Memory B cell (primary cell): ENCODE measurements at places on chromosomes 3 and 15.

GRCh38 chr15:88624971-88625490 lies 3.9 kb downstream of the AEN start:
- DNase-seq: peak; percentile 7

DNA sequence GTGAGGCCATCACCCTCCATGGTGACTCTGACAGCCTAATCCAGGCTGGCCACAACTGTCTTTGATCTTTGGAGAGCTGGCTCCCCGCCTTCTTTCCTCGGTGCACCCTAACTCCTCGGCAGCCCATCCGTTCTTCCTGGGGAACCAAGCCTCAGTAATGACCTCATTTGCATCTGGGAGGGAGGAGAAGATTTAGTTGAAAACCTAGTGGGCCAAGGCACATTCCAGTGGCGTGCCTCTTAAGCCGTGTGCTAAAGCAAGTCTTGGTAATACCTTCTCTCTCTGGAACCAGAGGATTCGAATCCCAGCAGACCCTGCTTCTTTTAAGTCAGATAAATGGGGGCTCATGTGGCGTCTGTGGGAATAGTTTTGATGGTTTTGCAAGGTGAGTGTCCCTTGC lies 233.1 kb downstream of the EBLN2 start:
- DNase-seq: no peak

GRCh38 chr3:126684218-126684751 lies 19.8 kb upstream of the CHCHD6 start:
- DNase-seq: no peak

DNA sequence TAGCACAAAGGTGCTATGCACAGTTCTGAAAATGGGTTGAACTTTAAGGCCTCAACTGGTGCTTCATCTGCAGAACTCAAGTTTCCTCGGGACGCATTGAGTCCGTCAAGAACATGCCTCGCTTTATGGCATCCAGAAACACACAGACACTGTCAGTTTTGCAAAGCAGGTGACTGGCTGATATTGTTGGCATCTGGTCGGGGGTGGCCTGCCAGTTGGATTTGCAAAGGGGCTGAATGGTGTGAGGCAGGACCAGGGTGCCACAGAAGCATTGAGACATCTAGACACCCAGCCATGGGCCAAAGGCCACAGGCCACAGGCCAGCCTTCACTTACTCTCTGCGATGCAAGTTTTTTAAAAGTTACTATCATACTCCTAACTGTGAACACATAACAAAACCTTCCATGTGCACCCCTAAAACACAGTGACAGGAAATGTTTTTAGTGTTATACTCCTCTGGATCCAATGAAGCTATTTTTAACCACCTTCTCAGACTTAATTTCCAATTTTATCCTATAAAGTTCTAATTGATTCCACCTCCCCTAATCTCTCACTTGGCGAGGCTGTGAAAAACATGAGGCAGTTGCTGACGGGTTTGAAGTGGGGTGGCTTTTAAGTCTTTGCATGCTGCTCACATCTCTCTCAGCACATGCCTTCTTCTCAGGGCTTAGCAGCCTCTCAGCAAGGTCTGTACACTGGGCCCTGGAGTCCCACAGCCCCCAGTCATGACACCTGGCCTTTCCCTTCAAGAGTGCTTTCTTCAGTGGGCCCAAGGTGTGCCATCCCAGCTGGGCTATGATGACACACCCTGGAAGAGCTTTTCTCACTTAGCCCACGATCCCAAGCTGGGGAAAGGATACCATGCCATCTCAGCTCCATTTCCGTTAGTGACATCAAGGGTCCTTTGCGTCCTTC lies 38.5 kb upstream of the DUSP7 start:
- no peak for DNase-seq

DNA sequence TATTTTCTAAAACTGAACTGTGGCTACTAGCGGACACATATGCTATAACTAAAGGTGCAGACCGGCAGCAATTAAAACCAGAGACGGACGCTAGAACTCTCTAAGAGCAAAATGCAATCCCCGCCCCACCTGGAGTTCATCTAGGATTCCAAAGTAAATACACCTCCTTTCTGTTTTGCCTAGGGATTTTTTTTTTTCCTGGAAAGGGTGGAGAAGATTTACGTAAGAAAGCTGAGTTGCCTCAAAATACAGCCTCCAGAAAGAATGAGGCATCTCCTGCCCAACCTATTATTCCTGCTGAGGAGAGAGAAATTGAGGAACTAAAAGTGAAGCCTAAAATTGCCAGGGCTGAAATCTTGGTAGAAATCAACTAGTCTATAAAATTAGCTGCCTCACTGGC lies 150.2 kb downstream of the TP63 start:
- no peak for DNase-seq

GRCh38 chr3:63656786-63657185 lies 4.3 kb downstream of the SNTN start:
- DNase-seq: no peak

DNA sequence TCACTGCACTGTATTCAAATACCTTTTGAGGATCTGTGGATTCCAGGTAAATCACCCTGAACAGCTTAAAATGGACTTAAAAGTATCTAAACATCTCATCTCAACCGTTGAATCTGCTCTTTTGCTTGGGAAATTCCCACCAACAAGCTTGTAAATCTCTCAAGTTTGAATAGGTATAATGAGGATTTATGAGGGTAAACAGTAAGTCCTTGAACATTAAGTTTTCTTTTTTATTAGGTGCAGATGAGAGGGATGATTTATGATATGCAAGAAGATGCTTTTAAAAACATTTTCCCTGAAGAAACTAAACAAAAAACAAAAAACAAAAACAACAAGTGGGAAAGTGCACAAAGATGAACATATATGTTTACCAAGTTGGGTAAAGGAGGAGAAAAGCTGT lies 290.6 kb downstream of the ROBO1 start:
- DNase-seq: no peak

DNA sequence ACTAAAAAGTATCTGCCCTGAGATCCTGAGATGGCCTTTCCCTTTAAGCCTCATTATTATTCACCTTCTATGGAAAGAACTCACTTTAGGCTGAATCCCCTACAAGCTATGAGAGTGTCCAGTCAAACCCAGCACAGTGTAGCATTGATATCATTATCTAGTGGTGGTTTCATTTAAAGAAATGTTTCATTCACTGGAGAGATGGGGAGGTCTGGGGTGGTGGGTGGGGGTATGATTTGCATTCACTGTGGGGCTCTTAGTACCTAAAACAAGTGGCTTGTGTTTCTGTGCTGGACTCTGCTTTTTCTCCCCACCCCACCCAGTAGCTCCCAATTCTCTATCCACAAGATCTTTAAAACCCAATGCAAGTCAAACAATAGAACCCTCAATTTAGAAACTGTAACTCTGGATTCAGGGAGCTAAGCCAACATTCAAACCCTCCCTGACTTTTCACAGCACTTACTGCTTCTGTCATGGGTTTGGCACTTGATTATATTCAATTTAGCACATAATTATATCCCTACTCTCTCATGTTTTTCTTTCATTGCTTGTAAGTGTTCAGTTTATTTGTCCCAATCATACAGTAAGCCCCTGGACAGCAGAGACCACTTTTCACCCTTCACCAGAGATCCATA lies 310.5 kb upstream of the THBS1 start:
- DNase-seq: no peak

GRCh38 chr3:4751502-4752101 lies 227.6 kb upstream of the BHLHE40 start:
- no peak for DNase-seq

DNA sequence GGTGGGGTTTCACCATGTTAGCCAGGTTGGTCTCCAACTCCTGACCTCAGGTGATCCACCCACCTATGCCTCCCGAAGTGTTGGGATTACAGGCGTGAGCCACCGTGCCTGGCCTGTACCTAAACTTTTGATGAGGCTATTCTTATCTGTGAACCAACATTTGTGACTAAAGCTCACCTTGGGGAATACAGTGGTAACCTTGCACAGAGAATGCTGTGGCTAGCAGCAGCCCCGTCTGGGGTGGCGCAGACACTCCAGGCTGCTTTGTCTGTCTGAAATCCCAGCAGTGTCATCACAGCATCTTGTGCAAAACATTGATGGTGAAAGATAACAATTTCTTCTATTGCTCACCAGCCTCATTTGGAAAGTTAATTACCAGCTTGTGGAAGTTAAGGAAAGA lies 58.9 kb downstream of the CMTM8 start:
- DNase-seq: no peak

DNA sequence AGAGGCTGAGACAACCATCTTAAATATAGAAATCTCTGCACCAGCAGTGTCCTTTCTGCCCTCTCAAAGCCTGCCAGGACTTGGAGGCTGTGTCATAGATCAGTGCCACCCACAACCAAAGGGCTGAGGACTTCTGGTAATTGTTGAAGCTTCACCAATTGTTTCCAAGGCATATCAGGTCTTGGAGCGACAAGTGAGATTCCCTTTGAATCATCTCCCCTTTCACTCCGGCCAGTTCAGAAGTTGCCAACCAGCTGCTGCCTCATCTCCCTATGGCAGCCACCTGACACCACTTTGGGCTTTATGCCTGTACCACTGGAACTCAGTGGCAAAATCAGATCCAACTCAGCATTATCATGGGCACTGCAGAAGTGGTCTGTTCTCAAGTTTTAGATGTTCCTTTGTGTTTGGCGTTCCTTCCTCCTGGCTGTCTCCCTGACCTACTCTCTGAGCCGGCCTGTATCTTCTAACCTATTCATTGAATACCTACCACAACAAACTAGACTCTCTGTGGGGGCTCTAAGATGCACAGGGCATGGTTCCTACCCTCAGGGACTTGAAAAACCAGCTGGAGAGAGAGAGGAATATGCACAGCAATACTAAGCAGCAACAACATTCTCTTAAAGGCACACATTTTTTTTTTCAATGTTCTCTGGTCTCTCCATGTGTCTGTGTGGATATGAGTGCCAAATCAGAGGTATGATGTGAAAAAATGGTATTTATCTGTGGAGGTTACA lies 90.8 kb upstream of the PFN2 start:
- no peak for DNase-seq

- no peak for DNase-seq
Measured at GRCh38 chr3:129663045-129663446, 56.6 kb upstream of the PLXND1 start.

DNA sequence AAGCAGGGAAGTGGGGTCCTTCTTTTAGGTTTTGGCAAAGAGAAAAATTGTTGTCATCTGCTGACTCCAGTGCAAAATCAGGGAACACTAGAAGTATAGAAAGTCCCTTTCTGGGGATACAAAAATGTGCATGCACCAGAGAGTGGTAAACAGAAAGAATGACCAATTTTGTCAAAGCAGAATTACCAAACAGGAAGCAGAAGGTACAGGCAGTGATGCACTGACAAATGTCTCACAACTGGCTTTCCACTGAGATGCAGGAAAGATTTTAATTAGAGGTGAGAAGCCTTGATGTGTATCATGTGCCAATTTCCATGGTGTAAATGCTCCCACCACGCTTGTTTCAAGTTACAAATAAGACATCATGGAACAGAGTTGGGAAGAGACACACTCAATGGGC lies 66.0 kb downstream of the TRIM69 start:
- DNase-seq: no peak

DNA sequence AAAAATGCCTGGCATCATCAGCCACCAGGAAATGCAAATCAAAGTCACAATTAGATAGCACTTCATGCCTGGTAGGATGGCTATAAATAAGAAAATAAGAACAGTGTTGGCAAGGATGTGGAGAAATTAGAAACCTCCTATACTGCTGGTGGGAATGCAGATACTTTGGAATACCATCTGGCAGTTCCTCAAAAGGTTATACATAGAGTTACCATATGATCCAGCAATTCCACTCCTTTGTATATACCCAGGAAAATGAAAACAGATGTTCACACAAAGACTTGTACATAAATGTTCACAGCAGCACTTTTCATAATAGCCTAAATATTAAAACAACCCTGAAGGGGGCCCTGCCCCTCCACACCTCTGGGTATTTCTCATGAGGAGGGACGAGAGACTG lies 13.7 kb downstream of the ACSBG1 start:
- DNase-seq: no peak
